Sciatic nerve (tissue), 2 donors: ENCODE measurements at places on chromosomes 11 and 22.
A peak's percentile ranks its signal among the peaks of the same experiment; 100 is the strongest.

- no peak for DNase-seq
Measured at GRCh38 chr11:86249307-86250098, 5.0 kb downstream of the EED start.

GRCh38 chr11:34206407-34207300 lies 101.2 kb downstream of the NAT10 start:
- no peak for DNase-seq

GRCh38 chr11:74989260-74989638 lies 516 bp downstream of the NEU3 start:
- no peak for DNase-seq

DNA sequence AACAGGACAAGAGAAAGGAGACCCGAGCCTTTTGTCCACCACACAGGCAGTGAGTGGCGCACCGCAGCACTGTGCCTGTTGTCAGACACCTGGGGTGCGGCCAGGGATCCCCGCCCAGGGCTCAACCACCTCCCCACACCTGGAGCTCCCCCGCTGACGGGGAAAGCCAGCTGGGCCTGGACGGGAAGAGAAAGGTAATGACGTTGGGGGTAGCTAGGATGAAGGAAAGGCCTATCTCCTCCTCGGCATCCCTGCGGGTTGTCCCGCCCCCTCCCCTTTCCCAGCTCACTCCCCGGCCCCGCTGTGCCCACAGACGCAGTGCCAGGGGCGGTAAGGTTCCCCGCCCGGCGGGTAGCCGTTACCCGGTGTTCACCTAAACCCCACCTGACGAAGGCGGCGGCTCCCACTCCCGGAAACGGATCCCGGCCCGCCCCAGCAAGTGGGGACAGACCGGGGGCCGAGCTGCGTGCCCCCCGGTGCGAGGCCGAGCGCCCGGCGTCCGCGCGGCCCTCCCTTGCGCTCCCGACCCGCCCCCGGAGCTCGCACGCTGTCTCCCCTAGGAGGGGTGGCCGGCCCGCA lies 495 bp downstream of the HYOU1 start:
- DNase-seq = peak; percentile 69

- DNase-seq = no peak
Measured at GRCh38 chr11:109298865-109299264, 123.1 kb upstream of the C11orf87 start.

DNA sequence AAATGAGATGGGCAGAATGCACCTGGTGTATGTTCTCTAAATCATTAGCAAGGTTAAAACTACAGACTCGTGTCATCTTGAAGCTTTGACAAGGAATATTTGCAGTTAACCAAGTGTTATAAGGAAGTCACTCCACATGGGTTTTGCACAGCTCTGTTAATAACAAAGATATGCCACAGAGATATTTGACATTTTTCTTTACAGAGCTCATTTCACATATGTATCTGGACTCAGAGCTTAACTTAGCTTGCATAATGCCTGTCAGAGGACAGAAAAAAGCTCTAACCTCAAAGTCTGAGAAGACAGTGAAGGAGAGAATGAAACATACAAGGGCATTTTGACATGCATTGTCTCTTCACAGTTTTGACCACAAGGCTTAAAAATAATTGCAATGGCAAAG lies 105.5 kb downstream of the C11orf87 start:
- no peak for DNase-seq

DNA sequence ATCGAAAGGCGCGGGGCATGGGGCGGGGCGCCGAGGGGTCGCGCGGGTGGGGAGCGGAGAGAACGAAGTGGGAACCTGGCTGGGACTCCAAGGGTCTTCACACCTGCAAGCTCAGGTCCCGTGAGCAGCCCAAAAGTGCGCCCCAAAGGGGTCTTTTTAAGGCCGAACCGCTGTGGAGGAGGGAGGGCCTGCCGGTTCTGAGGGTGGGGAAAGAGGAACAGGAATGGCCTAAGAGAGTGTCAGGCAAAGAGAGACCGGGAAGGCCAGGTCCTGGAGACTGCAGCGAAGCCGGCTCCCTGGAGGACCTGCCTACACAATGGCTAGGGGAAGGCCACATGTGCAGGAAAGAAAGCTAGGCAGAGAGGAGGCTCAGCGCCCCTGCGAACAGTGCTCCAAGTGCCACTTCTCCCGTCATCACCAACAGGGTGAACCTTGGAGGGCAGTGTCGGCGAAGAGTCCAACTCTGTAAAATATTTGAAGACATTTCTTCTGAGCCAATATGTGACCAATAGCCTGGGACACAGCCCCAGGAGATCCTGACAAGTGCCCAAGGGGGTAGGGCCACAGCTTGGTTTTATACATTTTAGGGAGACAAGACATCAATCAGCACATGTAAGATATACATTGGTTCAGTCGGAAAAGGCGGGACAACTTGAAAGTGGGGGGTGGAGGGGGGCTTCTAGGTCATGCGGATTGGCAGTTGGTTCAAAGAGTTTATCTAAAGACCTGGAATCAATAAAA lies 710 bp upstream of the DGCR2 start:
- DNase-seq = no peak

DNA sequence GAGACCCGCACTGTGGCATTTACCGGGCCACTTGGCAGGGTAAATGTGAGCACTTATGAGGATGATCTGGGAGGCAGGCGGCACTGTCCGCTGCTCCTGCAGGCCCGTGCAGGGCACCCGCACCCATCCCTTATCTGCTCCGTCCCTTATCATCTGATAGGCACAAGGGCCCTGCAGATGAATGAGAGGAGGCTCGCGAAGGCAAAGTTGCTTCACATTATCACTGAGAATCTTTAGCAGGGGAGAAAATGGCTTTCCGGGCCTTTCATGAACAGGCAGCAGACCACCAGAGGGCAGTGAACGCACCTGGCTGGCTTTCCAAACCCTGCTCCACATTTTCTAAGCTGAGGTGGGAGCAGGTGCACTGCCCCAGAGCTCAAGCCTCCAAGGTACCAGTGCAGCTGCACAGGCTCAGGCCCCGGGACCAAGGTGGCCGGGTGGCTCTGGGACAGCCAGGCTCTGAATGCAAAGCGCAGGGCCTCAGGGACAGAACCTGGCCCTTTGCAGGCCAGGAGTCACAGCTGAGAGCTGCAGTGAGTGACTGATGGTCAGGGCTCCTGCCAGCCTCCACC lies 165.6 kb downstream of the SHANK2 start:
- no peak for DNase-seq

GRCh38 chr11:12090761-12091258 lies 19.6 kb upstream of the MICAL2 start:
- DNase-seq = no peak

GRCh38 chr22:21942407-21943343 lies 10.0 kb downstream of the PPM1F start:
- DNase-seq = peak; percentile 82

DNA sequence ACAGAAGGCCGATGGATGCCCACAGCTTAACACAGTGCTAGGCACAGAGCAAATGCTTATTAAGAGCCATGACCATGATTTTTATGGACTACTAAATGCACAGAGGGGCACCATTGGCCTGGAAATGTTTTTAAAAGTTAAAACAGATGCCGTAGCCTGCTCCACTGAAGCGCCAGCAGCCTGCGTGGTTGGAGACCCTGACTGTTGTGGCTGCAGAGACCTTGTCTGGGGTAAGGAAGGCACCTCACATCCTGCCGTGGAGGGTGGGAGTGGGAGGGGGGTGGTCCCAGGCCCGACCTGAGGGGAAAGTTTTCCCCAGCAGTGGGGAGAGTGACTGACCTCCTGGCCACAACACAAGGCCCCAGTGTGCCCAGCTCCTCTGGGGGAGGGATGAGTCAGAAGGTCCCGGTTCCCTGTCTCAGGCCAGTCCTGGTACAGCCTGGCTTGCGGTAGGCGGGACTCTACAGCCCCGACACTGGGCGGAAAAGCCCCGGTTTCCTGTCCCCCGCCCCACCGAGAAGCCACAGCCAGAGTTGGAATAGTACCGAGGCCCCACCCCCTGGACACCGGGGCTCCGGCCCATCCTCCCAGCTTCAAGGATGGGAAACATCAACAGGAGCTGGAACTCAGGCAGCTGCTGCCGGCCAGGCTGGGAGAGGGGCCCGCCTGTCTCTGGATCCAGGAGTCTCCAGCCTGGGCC lies 7.0 kb downstream of the CHST1 start:
- peak; percentile 27 for DNase-seq

DNA sequence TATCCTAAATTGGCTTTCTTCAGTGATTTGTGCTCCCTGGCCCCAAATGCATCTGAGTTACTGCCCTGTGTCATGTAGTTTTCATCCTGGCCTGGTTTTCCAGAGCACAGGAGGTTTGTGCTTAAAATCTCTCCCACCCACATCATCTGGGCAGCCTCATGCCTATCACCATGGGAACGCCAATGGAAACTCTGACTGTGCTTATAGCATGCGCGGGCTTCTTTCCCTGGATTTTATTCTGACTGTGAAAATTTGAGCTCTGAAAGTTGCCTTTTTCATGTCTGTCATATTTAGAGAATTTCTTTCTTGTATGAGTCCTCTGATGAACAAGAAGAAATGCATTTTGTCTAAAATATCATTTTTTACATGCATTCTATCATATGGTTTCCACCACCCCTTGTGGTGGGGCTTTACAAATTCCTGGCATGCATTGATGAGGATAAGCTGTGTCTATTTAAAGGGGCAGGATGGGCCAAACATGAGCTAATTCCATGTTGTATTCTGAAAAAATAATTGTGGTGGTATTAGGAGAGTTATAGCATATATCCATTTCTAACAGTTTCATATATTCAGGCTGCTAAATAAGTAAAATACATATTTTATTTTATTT lies 55.1 kb downstream of the IRAG1 start:
- no peak for DNase-seq

- no peak for DNase-seq
Measured at GRCh38 chr11:130947481-130947880, 31.2 kb upstream of the SNX19 start.

DNA sequence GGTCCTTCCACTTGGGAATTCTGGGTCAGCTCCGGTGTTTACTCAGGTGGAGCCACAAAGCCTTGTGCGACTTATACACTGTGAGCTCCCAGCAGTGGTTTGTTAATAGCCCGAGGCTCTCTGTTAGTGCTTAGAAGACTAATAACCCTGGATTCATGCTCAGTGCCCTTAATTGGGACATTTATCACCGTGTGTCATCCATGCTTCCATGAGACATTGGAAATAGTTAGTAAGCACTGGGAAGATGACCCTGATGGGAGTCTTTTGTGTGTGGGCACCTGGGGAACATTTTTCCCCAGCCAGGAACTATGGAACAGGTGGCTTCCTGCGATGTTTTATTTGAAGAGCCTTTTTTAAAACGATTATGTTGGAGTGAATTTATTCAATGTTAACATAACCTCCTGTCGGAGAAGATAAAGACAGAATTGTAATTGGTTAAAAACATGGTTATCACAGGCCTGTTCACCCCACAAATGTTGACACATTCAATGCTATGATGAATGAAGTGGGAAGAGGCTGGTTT lies 188.9 kb downstream of the MYO18B start:
- no peak for DNase-seq

GRCh38 chr11:104965735-104966134 lies 2.6 kb downstream of the CASP4 start:
- no peak for DNase-seq

GRCh38 chr22:27241430-27242321 lies 559.9 kb downstream of the MN1 start:
- no peak for DNase-seq

GRCh38 chr11:36822829-36823228 lies 224.8 kb upstream of the RAG2 start:
- DNase-seq = no peak

- no peak for DNase-seq
Measured at GRCh38 chr11:61919705-61920631, 2.6 kb upstream of the RAB3IL1 start.
